GM23338 (cell line): ENCODE measurements at places on chromosomes 16 and 17. TPM values are rescaled to one million over a fixed set of nuclear protein-coding genes. Genes with fewer than 3 reads are reported as not detected.

The CSH1 gene
- not detected in 2 replicates for total RNA-seq

The TERF2IP gene
- 12.0 and 14.9 TPM in 2 replicates for total RNA-seq

DNA sequence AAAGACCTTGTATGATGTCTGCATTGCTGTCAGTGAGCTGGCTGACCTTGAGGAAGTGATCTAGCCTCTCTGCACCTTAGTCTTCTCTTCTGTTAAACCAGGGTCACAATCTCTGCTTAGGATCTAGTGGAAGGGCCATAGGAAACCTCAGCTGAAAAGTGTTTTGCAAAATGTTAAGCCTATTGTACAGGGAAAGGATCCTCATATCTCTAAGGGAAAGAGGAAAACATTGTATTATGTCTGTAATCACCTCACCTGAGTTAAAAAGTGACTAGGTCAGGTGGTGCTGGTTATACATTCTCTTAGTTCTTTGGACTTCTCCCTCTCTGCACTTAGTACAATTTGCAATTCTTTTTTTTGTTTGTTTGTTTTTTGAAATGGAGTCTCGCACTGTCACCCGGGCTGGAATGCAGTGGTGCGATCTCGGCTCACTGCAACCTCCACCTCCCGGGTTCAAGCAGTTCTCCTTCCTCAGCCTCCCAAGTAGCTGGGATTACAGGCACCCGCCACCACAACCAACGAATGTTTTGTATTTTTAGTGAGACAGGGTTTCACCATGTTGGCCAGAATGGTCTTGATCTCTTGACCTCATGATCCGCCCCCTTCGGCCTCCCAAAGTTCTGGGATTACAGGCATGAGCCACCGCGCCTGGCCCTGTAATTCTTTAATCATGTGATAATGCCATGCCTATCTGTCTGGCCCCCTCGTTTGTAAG is 2.0 kb upstream of the SEPHS2 start:
- no peak for DNase-seq

The METTL9 gene
- 152 and 180 TPM in 2 replicates for total RNA-seq

- no peak for DNase-seq
These were observed 45.1 kb downstream of the YPEL2 start for GRCh38 chr17:59376506-59376905.

DNA sequence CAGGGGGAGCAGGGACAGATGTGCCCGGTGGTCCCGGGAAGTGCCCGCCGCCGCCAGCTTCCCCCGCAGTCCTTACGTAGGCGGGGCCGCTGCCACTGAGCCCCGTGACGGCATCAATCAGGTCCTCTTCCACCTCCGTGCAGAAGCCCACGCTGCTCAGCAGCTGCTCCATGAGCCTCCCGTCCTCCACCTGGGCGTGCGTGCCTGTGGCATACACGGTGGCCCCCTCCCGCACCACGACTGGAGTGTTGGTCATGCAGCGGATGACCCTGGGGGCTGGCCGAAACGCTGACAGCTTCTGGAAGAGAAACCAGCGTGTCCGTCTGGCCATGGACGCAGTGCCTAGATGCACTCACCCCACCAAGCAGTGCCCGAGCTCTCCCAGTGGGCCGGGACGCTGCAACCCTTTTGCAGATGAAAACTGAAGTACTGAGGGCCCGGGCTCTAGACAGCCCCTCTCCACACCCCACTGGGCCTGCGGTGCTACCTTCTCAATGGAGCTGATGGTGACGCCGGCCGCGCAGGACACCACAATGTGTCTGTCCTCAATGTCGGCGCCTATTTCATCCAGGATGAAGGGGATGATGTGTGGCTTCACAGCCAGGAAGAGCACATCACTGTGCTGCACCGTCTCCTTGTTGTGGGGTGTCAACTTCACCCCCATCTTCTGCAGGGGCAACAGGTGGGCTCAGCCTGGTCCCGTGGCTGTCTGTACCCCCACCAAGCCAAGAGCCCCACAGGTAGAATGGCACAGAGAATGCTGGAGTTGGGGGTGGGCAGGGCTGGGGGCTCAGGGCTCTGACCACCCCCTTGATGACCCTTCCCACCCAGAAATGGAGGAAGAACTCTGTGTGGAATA is 2.0 kb downstream of the PYCR1 start:
- no peak for DNase-seq

DNA sequence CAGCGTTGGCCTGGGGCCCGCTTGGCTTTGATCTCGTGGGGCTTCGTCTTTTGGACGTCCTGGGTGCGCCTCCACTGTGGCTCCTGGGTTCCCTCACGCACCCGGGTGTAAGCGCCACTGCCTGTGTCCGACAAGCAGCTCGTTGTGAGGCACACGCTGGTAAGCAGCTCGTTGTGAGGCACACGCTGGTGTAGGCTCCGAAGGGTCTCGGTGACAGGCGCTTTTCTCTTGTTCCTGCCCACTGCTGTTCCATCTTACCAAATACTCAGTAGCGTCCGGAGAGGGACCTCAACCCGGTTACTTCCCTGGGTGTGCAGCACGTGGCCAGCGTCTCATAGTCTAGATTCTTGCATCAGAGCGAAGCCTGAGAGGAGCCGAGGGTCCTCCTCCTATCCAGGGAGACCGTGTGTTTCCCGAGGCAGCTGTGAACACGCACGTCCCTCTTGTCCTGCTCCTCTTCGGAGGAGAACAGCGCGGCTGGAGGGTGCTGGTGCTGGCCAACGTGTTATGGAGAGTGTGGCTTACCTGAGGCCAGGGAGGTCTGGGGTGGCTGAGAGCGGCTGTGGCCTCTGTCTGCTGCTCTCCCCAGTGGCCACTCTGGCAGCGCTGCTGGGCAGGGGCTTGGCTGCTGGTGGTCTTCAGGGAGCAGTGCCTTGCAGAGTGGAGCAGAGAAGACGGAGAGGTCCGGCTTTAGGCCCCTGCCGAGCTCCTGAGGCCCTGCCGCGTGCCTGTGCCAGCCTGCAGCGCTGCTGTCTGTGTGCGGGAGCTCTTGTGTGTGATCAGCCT is 32.1 kb upstream of the ZNF750 start:
- DNase-seq, result no peak

- DNase-seq, result no peak
These were observed 38.3 kb upstream of the NAT9 start for GRCh38 chr17:74814453-74814852.

The DRC7 gene
- not detected in 2 replicates for total RNA-seq
